Right lung (tissue), 10 donors: ENCODE measurements at places on chromosomes 16 and 17.

DNA sequence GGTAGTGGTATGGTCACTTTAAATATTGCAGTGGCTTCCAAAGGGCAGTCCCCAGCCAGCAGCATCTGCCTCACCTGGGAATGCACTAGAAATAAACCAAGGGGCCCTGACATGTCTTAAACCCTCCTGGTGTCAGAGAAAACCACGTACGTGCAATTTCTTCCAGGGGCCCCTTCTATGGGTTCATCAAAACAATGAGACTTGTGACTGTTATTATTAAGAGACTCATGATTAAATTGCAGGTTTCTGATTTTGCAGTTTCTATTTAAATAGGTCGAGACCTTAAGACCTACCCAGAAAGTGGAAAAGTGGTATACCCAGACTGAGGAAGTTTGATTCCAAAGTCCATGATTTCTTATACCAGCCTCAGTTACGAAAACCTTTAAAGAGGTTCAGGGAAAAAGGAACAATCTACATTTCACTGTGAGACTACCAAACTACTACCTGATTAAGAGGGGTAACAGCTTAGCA lies 746 bp upstream of the POLG2 start:
- no peak for DNase-seq

DNA sequence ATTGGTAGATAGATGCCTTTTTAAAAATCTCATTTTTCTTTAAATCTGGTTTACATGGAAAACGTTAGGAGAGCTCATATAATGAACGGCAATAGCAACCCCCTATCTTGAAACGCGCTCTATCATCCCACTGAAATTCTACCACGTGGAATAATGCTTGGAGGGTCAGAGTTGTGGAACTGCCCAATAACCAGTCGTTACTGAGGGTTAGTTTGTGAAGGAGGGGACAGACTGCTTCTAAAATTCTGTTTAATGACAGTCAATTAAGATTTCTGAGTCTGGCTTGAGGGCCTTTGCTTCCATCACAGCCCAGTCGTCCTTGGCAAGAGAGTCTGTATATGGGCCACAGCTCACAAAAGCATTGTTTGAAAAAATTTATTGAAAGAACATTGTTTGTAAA lies 482 bp downstream of the IRF8 start:
- DNase-seq = no peak

DNA sequence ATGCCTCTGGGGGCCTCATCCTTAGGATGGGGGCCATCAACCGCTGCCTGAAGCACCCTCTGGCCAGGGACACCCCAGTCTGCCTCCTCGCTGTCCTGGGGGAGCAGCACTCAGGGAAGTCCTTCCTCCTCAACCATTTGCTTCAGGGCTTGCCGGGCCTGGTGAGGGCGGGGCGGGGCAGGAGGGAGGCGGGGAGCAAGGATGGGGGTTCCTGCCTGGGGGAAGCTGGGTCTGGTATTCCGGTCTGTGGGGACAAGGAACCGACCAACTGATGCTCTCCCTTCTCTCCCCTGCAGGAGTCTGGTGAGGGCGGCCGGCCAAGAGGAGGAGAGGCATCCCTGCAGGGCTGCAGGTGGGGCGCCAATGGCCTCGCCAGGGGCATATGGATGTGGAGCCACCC lies 2.0 kb downstream of the RNF112 start:
- no peak for DNase-seq

- DNase-seq = no peak
Measured at GRCh38 chr16:84694980-84695379, 4.8 kb upstream of the USP10 start.

DNA sequence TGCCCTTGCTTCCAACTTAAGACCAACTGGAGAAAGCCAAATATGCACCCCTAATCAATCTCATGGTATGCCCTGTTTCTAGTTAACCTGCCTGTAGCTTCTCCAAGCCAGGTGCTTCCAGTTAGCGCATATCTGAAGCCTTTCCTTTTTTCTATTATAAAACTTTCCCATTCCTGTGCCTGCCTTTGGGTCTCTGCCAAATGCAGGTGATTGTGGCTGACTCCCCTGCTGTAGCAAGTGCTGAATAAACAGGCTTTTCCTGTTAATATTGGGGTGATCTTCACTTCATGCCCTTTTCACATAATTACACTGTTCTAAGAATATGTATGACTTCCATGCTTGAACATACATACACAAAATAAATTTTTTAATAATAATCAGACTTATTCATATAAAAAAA lies 207.4 kb downstream of the TANC2 start:
- DNase-seq = no peak

DNA sequence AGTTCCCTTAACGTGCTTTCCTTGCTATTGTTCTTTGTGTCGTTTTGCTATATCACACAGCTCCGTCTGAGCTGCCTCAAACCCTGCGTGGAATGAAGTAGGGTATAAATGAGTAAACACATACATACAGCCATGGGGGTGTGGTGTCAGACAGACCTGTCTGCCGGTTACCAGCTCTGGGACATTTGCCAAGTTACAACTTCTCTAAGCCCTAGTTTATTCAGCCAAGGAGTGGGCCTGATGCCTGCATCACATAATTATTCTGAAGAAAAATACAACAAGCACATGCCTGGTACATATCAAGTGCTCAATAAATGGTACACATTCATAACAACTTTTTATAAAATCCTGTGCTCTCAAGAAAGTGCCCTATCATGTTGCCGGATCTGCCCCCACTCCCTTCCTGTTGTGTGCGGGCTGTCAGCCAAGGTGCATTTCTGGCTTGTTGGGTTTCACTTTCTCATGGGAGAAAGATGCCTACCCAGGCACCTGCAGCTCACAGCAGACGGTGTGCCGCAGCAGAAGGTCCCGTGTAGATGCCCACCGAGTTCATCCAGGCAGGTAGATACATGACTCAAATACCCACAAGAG lies 30.5 kb downstream of the SMPD3 start:
- DNase-seq = no peak

DNA sequence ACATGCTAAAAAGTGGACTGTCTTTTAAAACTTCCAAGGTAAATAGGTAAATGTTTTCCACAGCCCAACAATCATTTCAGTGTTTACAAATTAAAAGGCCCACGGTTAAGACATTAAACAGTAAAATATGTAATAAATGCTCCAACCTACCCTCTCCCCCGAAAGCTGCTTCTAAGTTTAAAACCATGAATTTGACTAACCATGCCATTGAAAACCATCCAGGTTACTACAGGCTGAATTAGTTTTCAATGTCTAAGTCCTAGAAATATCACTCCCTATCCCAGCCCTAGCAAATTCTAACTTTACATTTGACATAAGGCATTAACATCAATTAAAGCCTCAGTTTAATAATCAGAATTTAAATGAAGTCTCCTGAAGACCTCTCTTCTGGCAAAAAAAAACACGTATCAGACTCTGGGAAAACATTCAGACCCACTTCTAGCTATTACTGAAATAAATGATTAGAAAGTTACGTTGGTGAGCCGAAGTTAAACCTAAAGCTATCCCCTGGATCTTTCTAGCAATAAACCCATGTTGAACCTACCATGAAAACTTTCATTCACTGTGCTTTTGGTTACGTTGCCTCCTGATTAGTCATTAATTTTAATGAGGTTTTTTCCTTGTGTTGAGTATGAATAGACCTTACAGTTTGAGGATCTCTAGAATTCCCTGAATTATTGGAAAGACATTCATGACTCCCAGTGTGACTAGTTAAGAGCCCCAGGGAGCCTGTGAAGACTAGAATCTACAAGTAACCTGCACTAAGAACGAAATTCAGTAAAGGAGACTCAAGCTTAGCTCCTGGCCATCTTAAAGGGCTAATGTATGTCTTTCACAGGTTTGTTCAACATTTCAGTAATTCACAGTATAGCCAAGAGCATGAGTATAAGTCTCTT lies 1.7 kb upstream of the POLG2 start:
- no peak for DNase-seq

- peak; percentile 70 for DNase-seq
Measured at GRCh38 chr16:86865851-86866662, 287.7 kb downstream of the FOXL1 start.

GRCh38 chr17:41052566-41052965 lies 2.5 kb downstream of the KRTAP2-2 start:
- DNase-seq = no peak

- DNase-seq = peak; percentile 59
Measured at GRCh38 chr17:71229070-71229469, 891.8 kb upstream of the SOX9 start.

DNA sequence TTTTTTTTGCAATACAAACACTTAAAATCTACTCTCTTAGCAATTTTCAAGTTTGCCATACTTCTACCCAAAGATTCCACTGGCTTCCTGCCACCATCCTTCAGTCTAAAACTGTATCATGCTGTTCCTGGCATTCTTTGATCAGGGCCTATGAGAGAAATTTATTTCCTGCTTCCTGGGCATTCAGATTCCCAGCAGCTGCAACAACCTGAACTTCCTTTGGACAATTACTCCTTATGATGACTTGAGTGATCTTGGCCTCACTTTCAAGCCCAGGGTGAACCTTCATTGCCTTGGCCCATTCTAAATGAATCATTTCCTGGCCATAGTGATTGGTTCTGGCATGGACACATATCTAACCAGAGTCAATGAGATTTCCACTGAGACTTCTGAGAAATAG lies 18.0 kb upstream of the MON1B start:
- DNase-seq = no peak

- no peak for DNase-seq
Measured at GRCh38 chr17:43025766-43026537, 921 bp downstream of the RND2 start.

DNA sequence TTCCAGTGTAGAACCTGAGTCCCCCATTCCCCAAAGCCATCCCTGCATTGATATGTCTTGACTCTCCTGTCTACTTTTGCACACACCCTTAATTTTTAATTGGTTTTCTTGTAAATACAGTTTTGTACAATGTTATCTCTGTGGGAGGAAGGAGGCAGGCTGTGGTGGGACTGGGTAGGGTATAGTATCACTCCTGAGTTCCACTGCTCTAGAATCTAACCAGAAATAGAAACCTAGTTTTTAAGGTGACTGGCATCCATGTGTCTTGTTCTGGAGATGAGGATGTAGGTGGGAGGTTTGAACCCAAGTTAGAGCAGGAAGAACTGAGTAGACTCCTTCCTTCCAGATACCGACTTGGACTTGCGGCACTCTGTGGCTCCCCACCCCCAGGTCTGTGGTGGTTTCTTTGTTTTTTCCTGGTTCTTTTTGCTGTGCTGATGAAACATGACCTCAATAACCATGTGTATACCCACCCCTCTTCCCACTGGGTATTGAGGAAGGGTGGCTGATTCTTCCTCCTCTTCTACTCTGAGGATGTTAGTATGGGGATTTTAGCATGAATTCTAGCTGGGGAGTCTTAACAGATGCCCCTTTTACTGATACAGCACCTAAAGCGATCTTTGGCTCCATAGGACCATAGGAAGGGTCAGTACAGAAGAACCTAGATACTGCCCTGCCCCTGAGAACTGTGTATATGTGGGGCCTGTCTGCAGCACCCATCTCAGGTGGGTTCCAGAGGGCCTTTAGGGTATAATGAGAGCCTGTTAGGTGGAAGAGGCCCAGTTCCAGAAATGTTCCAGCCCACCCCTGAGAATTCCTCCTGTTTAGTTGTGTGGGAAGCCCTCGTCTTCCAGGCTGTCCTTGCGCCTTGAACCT lies 48.7 kb downstream of the SF3B3 start:
- no peak for DNase-seq

DNA sequence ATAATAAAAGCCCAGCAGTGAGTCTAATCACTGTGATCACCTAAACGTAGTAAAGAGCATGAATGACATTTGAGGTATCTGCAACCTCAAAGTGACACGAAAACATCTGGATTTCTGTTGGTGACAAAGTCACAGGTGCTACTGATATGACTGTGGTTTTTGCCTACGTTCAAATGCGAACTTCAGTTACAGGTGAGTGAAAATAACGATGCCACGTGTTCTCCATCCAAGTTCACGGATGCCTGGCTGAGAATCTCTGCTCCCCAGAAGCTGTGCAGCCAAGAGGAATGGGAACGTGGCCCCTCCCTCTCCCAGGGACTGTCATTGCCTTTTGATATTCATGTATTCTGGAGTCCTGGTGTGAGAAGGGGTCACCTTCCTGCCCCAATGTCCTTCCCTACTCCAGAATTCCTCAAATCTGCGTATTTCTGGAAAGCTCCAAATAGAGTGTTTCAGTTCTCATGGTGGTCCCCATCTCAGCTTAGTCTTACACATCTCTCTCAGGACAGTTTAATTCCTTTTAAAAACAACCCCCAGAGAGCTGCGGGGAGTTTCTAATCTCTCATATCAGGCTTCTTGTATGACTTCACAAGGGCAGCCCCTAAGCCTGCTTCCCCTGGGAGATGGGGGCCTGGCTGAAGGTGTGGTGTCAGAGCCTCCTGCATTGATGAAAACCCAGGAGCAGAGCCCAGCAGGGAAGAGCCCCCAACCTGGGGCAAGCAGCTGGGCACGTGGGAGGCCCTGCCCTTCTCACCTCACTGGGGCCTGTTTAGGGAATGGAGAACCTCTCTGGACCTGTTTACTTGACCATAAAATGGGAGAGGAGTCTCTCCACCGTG lies 25.8 kb downstream of the PIK3R5 start:
- DNase-seq = no peak

DNA sequence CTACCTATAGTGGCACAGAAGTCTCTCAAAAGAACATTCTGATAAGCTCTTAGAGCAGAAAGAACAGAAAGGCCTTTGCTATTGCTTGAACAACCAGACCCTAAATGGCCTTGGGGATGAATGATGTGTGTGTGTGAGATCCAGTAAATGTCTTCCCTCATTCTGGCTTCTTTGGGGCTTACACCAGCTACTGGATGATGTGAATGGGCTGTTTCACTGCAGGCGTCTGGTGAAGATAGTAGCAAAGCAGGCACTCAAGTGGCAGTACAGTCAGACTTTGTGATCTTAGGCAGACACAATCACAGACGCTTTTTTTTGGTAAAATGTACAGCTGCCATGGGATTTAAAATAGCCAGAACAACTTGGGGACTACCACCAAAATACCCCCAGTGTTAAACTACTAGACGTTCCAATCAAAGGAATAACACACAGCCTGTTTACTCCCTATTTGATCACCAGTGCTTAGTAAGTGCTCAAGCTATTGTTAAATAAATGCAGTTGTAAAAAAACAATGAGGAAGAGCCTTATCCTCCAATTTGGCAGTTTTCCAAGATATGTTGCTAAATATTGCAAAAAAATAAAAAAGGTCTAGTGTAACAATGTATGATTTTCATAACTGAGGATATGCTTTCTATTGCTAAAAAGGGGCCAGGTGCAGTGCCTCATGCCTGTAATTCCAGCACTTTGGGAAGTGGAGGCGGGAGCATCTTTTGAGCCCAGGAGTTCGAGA lies 17.9 kb downstream of the NDUFAB1 start:
- peak; percentile 23 for DNase-seq
